ENCODE measurements at places on chromosomes 11 and 22. TPM values are rescaled to one million over a fixed set of nuclear protein-coding genes. Genes with fewer than 3 reads are reported as not detected.

KLHDC7B gene
- 3.8 TPM for polyA plus RNA-seq

DNA sequence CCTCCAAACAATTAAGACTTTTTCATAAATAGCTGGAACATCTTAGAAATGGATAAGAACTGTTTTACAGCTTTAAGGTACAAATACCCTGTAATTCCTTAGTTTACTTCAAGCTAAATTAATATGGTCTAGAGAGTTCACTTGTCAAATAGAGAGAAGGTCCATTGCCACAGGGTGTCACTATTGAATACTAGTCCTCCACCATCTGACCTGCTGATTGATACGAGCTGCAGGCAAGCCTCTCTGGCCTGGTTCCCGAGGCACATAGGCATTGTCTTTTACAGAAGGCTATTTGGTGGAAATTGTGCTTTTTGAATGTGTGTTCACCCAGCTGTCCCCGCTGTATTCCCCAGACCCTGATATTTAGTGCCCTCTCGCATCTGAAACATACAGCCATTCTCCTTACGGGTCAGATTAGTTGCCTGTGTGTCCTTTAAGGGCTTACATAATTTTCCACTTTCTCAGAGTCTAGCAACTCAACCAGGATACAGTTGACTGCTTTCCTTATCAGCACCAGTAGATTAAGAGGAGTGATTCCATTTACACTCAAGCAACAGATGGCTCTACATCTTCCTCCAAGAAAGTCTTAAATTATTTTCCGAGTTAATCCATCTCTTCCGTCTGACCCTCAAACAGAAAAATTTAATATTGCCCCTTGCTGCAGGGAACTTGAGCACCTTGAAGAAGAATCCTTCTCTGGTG, 788.8 kb upstream of the FAT3 start:
- H3K27ac ChIP-seq: no peak overlapping the region
- H3K4me3 ChIP-seq: no peak overlapping the region
- H3K36me3 ChIP-seq: no peaks in the 10 kb centered on the region
- H3K4me1 ChIP-seq: no peaks in the 10 kb centered on the region
- no peak for DNase-seq

DNA sequence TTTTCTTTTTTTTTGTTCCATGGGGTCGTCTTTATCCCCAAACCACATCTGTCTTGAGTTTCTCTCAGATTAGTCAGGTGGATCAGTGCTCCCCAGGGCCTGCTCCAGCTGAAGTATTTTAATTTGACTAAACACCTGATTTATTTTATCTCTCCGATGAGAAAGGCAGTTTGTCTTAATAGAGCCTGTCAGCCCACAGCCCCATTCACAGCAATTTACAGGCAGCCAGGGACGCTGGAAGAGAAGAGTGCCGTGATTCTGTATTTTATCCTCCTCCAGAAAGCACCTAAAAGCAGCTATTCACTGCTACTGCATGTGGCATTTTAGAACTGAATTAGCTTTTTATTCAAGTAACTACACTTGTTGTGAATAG, 164.5 kb downstream of the SOX6 start:
- no peak overlapping the region for H3K4me3 ChIP-seq
- H3K27ac ChIP-seq: peak overlapping the region; percentile 63
- DNase-seq: no peak
- H3K4me1 ChIP-seq: no peaks in the 10 kb centered on the region

- no peak for DNase-seq
- no peaks in the 10 kb centered on the region for H3K36me3 ChIP-seq
- peaks cover 60% of the 10 kb centered on the region for H3K4me1 ChIP-seq
- H3K4me3 ChIP-seq: peak overlapping the region; percentile 54
These were observed 1.1 kb upstream of the GAB2 start for GRCh38 chr11:78418584-78419211.

DNA sequence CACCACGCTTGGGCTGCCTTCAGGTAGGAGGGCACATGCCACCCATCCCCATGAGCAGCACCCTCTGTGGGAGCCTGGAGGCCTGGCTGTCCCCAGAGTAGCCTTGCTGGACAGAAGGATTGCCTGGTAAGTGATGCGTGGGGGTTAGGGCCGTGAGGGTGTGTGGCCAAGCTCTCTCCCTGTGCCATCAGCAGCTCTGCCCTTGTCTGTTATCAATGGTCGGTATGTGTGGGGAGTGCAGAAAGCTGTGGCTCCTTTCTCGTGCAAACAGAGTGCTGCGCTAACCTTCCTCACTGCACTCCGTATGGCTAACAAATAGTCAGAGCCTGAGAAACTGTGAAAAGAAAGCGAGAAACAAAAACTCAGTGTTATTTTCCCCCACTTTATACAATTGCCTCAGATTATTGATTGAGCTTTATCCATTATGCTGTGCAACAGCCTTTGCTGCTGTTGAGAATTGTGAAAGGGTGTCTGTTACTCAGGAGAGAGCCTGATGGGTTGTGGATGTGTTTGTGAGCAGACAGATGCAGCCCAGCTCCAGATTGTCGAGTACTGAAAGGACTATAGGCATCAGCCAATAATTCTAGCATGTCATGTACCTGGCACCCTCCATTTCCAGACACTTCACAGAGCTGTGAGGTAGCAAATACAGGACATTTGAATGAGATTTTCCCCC, 432.2 kb downstream of the NTM start:
- H3K4me3 ChIP-seq: no peak overlapping the region
- no peak overlapping the region for H3K27ac ChIP-seq
- no peaks in the 10 kb centered on the region for H3K4me1 ChIP-seq
- peaks cover 12% of the 10 kb centered on the region for H3K27me3 ChIP-seq
- DNase-seq: no peak
- no peaks in the 10 kb centered on the region for H3K36me3 ChIP-seq

DNA sequence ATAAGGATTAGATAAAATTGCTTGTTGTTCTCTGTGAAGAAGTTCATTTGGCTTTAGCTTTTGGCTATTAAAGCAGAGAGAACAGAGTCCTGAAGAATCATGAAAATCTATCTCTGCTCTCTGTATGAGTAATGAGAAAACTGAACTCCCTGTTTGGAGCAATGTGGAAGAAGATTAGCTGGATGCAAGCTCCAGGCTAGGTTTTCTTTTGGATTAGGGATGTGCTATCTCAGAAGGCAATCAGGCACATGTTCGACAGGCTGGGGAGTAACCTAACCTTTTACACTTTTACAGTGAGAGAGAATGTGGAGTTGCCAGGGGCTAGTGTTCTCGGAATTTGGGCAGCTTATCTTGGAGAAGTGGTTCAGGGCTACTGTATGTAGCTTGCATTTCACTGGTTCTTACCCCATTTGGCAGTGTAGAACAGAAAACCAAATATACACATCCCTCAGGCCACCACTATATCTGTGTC, 8.5 kb upstream of the SLN start:
- no peaks in the 10 kb centered on the region for H3K36me3 ChIP-seq
- no peak overlapping the region for H3K27ac ChIP-seq
- no peaks in the 10 kb centered on the region for H3K27me3 ChIP-seq
- H3K4me1 ChIP-seq: no peaks in the 10 kb centered on the region

DNA sequence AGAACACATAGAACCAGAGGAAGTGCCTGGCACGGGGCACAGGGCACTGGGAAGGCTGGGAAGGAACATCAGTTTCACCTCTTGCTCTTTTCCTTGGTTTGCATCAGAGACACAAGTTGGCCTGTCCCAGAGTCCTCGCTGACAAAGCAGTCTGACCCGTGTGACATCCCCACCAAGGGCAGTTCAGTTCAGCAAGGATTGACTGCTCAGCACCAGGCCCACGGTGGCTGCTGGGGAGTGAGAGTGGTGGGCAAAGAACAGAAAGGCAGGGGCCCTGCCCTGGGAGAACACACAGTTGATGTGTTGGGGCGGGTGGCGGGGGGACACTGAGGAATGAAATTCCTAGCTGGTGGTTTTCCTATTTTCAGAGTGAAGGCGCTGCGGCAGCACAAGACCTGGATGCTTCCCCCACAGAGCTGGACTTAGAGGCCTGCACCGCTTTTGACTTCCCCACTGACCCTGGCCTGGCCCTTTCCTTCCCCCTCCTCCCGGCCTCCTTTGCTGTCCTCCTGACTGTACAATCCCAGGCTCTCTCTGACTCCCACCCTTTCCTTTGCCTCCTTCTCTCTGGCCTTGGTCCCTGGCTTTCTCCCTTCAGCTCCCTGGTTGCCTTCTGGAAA, 2.2 kb upstream of the TMPRSS13 start:
- no peak overlapping the region for H3K27ac ChIP-seq
- peak; percentile 74 for DNase-seq
- no peaks in the 10 kb centered on the region for H3K27me3 ChIP-seq
- no peaks in the 10 kb centered on the region for H3K36me3 ChIP-seq
- peaks cover 3% of the 10 kb centered on the region for H3K4me1 ChIP-seq
- H3K4me3 ChIP-seq: no peak overlapping the region

- no peaks in the 10 kb centered on the region for H3K4me1 ChIP-seq
- H3K27ac ChIP-seq: no peak overlapping the region
- no peak for DNase-seq
- H3K36me3 ChIP-seq: no peaks in the 10 kb centered on the region
These were observed 723.0 kb downstream of the KCNA4 start for GRCh38 chr11:29293825-29294224.

- no peaks in the 10 kb centered on the region for H3K4me1 ChIP-seq
- no peak overlapping the region for H3K4me3 ChIP-seq
These were observed 122.2 kb downstream of the COMMD9 start for GRCh38 chr11:36167073-36167472.

DNA sequence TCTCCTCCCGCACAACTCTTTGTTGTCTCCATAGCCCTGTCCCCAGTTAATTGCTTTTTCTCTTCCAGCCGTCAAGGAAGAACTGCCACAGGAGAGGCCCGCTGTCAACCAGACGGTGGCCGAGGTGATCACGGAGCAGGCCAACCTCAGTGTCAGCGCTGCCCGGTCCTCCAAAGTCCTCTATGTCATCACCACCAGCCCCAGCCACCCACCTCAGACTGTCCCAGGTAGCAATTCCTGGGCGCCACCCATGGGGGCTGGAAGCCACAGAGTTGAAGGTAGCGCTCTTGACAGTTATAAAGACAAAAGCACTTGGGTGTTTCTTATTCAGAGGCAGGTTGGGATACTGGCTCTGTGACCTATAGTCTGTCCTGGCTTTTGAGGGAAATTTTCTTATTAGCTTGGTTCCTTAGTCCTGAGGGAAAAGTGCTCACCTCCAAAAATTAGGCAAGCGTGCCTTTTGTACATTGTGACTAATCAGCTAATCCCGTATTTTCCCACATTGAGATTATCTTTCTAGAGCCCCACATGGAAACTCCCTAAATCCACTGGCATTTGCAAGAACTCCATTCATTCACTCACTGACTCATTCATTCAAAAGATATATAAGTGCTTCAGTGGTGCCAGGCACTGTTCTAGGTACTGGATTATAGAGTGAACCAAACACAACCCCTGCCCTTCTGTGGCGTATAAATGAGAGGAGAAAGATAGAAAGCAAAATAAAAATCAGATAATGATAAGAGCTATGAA, 65.9 kb downstream of the KREMEN1 start:
- no peak for DNase-seq
- H3K36me3 ChIP-seq: peaks cover 7% of the 10 kb centered on the region
- H3K27ac ChIP-seq: no peak overlapping the region
- no peak overlapping the region for H3K4me3 ChIP-seq
- H3K27me3 ChIP-seq: no peaks in the 10 kb centered on the region
- H3K4me1 ChIP-seq: peaks cover 29% of the 10 kb centered on the region

- no peak overlapping the region for H3K27ac ChIP-seq
- H3K4me3 ChIP-seq: no peak overlapping the region
- no peaks in the 10 kb centered on the region for H3K36me3 ChIP-seq
- DNase-seq: no peak
- H3K27me3 ChIP-seq: no peaks in the 10 kb centered on the region
- H3K4me1 ChIP-seq: no peaks in the 10 kb centered on the region
These were observed 13.5 kb downstream of the PVALB start for GRCh38 chr22:36803358-36803757.

- no peak overlapping the region for H3K4me3 ChIP-seq
- H3K36me3 ChIP-seq: no peaks in the 10 kb centered on the region
- no peak for DNase-seq
These were observed 175.1 kb downstream of the LRRC4C start for GRCh38 chr11:41284354-41284753.

DNA sequence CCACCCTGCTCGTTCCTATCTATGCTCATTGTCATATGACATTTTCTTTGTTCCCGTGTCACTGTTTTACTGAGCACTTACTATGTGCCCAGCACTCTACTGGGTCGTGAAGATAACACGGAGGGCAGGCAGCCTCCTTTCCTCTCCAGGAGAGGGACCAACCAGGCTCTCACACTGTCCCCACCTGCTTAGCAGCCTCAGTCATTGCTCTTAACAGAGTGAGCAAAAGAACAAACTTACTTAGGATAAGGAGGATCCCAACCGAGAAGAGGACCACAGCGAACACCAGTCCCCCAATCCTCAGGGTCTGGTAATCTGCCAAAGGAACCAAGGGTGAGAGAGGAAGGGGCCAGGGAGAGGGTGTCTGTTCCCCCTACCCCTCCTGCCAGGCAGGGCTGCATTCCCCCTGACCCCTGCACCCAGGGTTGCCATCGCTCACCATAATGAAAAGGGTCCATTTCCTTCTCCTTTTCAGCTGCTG, 17.0 kb upstream of the FXYD2 start:
- no peak overlapping the region for H3K4me3 ChIP-seq
- H3K4me1 ChIP-seq: peaks cover 27% of the 10 kb centered on the region
- H3K36me3 ChIP-seq: no peaks in the 10 kb centered on the region
- H3K27ac ChIP-seq: peak overlapping the region; percentile 55
- no peaks in the 10 kb centered on the region for H3K27me3 ChIP-seq

DNA sequence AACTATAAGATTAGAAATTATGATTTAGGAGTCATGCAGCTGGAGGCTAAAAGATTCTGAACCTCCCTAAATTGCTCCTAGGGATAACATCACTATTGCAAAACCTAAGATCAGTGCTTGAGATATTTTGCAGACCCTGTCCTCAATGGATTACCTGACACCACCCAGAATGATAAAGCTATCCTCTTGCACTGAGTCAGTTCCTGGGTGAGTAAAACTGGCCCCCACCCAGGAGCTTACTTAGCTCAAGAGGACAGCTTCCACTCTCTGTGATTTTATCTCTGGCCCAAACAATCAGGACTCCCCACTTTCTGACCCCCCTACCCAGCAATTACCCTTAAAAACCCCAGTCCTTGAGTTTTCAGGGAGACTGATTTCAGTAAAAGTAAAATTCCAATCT, 2074.4 kb upstream of the RAG2 start:
- H3K4me3 ChIP-seq: no peak overlapping the region
- H3K36me3 ChIP-seq: no peaks in the 10 kb centered on the region
- no peaks in the 10 kb centered on the region for H3K27me3 ChIP-seq
- no peak for DNase-seq
